Stimulated activated memory B cell treated with anti-CD40 and anti-IgM and Interleukin-4, amounts not matched to agents 10 μg/mL and 1 μg/mL and 100 μg/mL, for 72 hours (primary cell): ENCODE measurements at places on chromosomes 2 and 18.

DNA sequence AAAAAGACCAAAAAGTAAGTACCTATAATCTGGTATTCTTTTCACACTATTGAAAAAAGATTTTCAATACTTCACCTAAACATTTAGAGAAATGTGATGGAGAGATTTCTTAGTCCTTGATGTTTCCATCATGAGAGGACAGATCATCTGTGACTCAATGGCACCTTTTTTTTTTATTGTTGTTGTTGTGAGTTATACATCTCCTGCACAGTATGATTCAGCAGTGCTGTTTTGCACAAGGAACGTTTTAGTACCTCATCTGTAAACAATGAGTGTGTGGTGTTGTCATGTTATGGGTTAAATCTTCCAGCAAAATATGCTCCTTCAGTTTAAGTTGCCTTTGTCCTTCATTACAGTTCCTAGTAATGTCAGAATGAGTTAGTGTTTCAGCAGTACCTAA lies 2.2 kb downstream of the KIAA1328 start:
- no peak for ATAC-seq

DNA sequence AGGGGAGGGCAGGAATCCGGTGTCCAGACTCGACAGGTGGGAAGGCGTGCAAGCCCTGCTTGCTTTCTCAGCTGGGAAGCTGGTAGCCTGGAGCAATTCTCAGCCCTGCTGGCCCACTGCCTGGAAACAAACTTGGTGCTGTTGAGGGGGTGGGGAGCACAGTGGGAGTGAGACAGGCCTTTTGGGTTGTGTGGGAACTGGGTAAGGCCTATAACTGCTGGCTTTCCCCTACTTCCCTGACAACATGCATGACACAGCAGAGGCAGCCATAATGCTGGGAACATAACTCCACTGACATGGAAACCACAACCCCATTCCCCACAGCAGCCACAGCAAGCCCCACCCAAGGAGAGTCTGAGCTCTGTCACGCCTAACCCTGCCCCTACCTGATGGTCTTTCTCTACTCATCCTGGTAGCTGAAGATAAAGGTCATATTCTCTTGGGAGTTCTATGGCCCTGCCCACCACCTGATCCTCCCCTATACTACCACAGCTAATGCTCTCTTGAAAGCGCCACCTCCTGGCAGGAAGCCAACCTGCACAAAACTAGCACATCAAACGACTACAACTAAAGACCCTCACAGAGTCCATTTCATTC lies 122.9 kb upstream of the ACVR1C start:
- peak; percentile 81 for ATAC-seq

DNA sequence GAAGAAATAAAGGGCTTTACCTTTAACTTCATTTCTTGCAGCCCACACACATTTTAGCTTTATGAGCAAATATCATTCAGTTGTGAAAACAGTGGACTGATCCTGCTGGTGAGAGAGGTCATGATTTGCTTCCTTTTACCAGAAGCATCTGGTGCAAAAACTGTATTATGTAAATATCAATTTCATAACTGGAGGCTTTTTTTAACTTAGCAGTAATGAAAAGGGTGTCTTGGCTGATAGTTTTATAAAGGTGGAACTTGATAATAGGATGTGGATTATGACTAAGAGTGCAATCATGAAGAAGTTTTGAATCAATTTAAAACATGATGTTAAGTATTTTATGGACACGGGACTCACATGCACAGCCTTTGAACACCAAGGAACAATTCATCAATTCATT lies 304.4 kb downstream of the GULP1 start:
- no peak for ATAC-seq

GRCh38 chr18:21364471-21364870 lies 122.4 kb downstream of the GREB1L start:
- ATAC-seq: no peak

DNA sequence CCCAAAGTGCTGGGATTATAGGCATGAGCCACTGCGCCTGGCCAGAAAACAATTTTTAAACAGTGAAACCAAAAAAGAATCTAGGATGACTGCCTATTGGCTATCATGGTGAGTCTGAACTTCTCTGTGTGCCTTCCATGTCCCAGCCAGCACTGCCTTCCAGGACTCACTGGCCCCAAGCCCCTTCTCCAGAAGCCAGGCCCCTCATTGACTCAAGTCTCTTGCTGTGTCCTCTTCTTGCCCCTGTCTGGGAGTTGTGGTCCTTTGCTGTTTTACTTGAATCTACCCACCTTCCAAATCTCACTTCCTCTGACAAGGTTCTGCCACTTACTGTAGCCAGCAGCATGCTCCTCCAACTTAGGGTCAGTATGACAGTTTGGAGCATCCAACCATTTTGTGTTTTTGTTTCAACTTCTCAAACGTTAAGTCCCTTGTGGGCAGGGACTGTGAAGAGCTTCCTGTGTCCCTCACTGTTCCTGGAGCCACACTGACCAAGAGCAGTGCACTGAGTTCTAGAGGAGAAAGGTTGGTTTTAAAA lies 41.7 kb downstream of the ST3GAL5 start:
- peak; percentile 76 for ATAC-seq

DNA sequence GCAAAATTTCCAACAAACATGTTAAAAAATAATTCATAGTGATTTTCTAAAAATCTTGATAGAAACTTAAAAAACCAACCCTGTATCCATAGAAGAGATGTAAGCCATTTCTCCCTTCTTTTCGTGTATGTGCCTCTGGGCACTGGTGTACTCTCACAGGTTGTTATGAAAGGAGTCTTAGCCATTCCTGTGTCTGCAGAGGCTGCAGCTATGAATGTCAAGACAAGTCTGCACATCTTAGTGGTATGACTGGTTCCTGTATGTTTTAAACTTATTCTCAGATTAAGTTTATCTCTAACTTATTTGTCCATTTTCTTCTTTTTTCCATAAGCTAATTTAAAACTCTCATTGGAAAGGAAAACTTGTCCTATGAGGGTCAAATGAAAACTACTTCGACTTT lies 84.0 kb downstream of the DPP4 start:
- ATAC-seq: no peak
